ENCODE measurements at places on chromosomes 11 and 22. TPM values are rescaled to one million over a fixed set of nuclear protein-coding genes. Genes with fewer than 3 reads are reported as not detected.

DNA sequence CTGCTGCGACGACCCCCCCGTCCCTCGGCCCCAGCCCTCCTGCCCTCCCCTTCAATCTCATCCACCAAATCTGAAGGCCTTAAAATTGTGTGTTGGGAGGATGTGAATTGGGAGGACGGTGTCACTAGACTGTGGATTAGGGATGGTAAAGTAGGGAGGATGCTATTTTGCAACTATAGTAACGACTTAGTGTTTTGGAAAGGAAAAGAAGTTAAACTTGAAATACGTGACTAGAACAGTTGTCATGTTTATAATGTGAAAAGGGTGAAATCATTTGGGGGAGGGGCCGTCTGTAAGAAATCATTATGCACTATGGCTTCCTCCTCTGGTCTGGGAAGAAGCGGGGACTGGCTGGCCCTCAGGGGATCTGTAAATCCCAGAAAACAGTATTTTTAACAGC lies 43.4 kb upstream of the NNMT start:
- H3K4me3 ChIP-seq, result no peak overlapping the region
- H3K27me3 ChIP-seq, result peaks cover 5% of the 10 kb centered on the region
- no peaks in the 10 kb centered on the region for H3K36me3 ChIP-seq
- peaks cover 26% of the 10 kb centered on the region for H3K4me1 ChIP-seq
- DNase-seq, result no peak
- H3K27ac ChIP-seq, result no peak overlapping the region

GRCh38 chr22:44337678-44338004 lies 24.9 kb upstream of the SHISAL1 start:
- H3K4me1 ChIP-seq, result peaks cover 4% of the 10 kb centered on the region
- H3K4me3 ChIP-seq, result no peak overlapping the region
- H3K27ac ChIP-seq, result no peak overlapping the region
- no peaks in the 10 kb centered on the region for H3K36me3 ChIP-seq
- DNase-seq, result peak; percentile 76

Gene ATF4
- total RNA-seq, result 283 TPM

Gene TRAF6
- 11.6 TPM for total RNA-seq

- no peak overlapping the region for H3K27ac ChIP-seq
- no peak overlapping the region for H3K4me3 ChIP-seq
Observed at GRCh38 chr11:77232242-77232641, 69.2 kb downstream of the GDPD4 start.

- H3K36me3 ChIP-seq, result no peaks in the 10 kb centered on the region
- H3K27ac ChIP-seq, result no peak overlapping the region
- DNase-seq, result no peak
- H3K4me1 ChIP-seq, result peaks cover 13% of the 10 kb centered on the region
- H3K27me3 ChIP-seq, result no peaks in the 10 kb centered on the region
Observed at GRCh38 chr11:64352099-64352994, 6.6 kb upstream of the RPS6KA4 start.

GRCh38 chr11:95066716-95067038 lies at the start of gene SRSF8:
TSS of gene SRSF8 (plus strand) at chr11:95066919. CDS start at chr11:95067227, 308 bp downstream.
- no peak for DNase-seq
- H3K36me3 ChIP-seq, result no peaks in the 10 kb centered on the region
- peaks cover 13% of the 10 kb centered on the region for H3K4me1 ChIP-seq
- H3K4me3 ChIP-seq, result peak within 1 kb of the TSS; percentile 70

Gene YWHAH
- 58.4 TPM for total RNA-seq

DNA sequence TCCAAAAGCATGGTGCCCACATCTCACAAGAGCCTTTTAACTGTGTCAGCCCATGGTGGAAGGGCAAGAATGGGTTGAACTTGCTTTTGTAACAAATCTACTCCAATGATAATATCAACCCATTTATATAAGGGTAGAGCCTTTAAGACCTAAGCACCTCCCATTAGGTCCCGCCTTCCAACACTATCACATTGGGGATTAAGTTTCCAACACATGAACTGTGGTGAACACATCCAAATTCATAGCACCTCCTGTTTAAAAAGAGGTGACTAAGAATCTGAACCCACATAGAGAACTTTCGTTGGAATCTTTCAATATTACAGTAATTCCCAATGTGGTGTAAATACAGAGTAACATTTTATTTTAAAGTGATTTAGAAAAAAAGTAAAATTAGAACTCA lies 9.2 kb upstream of the CNTF start:
- no peaks in the 10 kb centered on the region for H3K4me1 ChIP-seq
- H3K27ac ChIP-seq, result no peak overlapping the region
- DNase-seq, result no peak
- H3K36me3 ChIP-seq, result peaks cover 83% of the 10 kb centered on the region
- H3K27me3 ChIP-seq, result no peaks in the 10 kb centered on the region
- no peak overlapping the region for H3K4me3 ChIP-seq

DNA sequence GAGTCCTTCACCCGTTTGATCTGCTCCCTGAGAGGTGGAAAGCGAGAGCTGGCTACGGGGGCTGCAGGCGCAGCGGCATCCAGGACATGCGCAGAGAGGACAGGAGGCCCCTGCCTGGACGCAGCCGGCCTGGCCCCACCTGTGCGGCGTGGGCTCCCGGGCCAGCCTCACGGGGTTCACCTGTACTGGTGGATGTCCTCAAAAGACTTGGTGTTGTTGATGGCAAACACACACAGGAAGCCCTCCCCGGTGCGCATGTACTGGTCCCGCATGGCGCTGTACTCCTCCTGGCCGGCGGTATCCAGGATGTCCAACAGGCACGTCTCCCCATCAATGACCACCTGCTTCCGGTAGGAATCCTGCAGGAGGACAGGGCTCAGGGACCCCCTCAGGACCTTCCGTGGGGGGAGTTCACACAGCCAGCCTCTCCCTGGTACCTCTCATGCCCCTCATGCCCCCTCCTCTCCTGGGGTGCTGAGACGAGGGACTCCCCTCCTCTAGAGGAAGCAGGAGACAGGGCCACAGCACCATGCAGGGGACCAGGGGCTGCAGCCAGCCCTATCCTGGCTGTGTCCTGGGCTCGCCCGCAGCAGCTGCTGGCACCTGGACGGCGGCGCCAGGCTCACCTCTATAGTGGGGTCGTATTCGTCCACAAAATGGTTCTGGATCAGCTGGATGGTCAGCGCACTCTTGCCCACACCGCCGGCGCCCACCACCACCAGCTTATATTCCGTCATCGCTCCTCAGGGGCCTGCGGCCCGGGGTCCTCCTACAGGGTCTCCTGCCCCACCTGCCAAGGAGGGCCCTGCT lies 1.6 kb downstream of the HRAS start:
- peaks cover 7% of the 10 kb centered on the region for H3K36me3 ChIP-seq
- H3K4me3 ChIP-seq, result peak overlapping the region; percentile 98
- no peaks in the 10 kb centered on the region for H3K27me3 ChIP-seq
- DNase-seq, result no peak
- H3K4me1 ChIP-seq, result peaks cover 12% of the 10 kb centered on the region
- no peak overlapping the region for H3K27ac ChIP-seq

GRCh38 chr22:43136255-43136654 lies 6.9 kb downstream of the MCAT start:
- peaks cover 30% of the 10 kb centered on the region for H3K36me3 ChIP-seq
- peak; percentile 57 for DNase-seq
- H3K4me3 ChIP-seq, result no peak overlapping the region
- no peaks in the 10 kb centered on the region for H3K27me3 ChIP-seq

Gene OR5M3
- not detected for total RNA-seq

GRCh38 chr11:64694821-64695365 lies 28.1 kb downstream of the NRXN2 start:
- no peaks in the 10 kb centered on the region for H3K4me1 ChIP-seq
- H3K4me3 ChIP-seq, result no peak overlapping the region
- H3K27ac ChIP-seq, result no peak overlapping the region
- peak; percentile 23 for DNase-seq
- H3K27me3 ChIP-seq, result peaks cover 58% of the 10 kb centered on the region

GRCh38 chr11:80109652-80110051 lies 668.8 kb upstream of the TENM4 start:
- no peak overlapping the region for H3K27ac ChIP-seq
- no peaks in the 10 kb centered on the region for H3K36me3 ChIP-seq
- H3K4me3 ChIP-seq, result no peak overlapping the region
- H3K27me3 ChIP-seq, result no peaks in the 10 kb centered on the region
- no peak for DNase-seq

Gene MRGPRF
- 11.2 TPM for total RNA-seq

GRCh38 chr22:20661473-20661872 lies 112.4 kb upstream of the SERPIND1 start:
- peaks cover 8% of the 10 kb centered on the region for H3K27me3 ChIP-seq
- no peak overlapping the region for H3K27ac ChIP-seq
- no peaks in the 10 kb centered on the region for H3K4me1 ChIP-seq
- no peak for DNase-seq

DNA sequence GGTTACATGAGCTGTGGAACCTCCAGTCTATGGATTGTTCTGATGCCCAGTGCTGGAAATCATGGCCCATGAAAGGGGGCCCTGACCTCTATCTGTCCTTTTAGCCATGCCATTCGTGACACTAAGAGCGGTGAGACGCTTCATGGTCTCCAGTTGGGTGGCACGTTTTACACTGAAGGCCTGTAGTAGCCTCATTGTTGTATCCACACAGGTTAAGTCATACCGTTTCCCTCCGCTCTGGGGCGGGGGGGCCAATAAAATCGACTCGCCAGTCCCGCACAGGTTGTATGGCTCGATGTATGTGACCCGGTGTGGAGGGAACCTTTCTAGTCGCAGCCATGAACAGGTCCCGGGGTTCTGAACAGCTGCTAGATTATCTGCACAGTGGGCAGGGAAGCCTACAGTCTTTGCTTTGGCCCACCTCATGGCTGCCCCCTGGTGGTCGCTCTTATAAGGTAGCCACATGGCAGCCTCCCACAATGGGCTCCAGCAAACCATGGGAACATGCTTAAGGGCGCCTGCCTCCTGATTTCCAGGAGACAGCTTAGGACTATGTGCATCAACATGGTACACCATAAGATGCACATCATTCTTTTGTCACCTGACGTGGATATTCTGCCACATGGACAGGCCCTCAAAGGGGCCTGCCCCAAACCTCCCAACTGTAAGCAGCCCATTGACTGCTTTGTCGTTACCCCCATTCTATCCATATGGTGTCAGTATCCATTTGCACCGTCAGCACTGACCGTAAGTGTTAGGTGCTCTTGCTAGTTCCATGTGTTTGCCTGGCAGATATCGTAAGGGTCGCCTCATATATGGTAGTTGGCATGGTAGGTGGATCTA lies 19.7 kb upstream of the APOL3 start:
- no peak overlapping the region for H3K4me3 ChIP-seq
- no peaks in the 10 kb centered on the region for H3K36me3 ChIP-seq
- no peak overlapping the region for H3K27ac ChIP-seq
- no peaks in the 10 kb centered on the region for H3K4me1 ChIP-seq

GRCh38 chr11:109112261-109112660 lies 309.7 kb upstream of the C11orf87 start:
- peaks cover 31% of the 10 kb centered on the region for H3K4me1 ChIP-seq
- peak overlapping the region; percentile 49 for H3K27ac ChIP-seq
- no peaks in the 10 kb centered on the region for H3K36me3 ChIP-seq
- H3K27me3 ChIP-seq, result no peaks in the 10 kb centered on the region

DNA sequence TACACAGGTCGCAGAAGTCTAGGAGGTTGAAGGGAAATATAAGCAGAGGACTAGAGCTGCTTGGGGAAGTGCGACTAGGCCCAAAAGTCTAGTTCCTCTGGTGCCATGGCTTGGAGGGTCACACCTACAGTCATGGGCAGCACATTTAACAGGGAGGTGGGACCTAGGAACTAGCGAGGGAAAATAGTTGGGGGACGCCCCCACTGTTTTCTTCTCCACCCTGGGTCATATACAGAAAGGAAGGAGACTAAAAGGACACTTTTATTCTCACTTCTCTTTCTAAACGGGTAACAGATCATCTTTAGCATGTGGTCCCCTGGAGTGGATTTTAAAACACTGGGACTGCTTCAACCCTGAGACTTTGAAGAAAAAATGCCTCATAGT lies 16.6 kb downstream of the APIP start:
- no peaks in the 10 kb centered on the region for H3K36me3 ChIP-seq
- DNase-seq, result peak; percentile 8
- H3K4me3 ChIP-seq, result no peak overlapping the region
- H3K27ac ChIP-seq, result no peak overlapping the region

GRCh38 chr11:62858201-62858600 lies 18.8 kb upstream of the WDR74 start:
- no peaks in the 10 kb centered on the region for H3K27me3 ChIP-seq
- H3K27ac ChIP-seq, result no peak overlapping the region
- H3K4me3 ChIP-seq, result no peak overlapping the region
- peaks cover 11% of the 10 kb centered on the region for H3K36me3 ChIP-seq
- no peak for DNase-seq

GRCh38 chr11:21866781-21867180 lies 326.1 kb upstream of the ANO5 start:
- no peak overlapping the region for H3K27ac ChIP-seq
- no peaks in the 10 kb centered on the region for H3K36me3 ChIP-seq
- H3K4me1 ChIP-seq, result peaks cover 7% of the 10 kb centered on the region
- no peak for DNase-seq

All from cardiac muscle cell (in vitro differentiated cells and primary cell).